ENCODE measurements at places on chromosomes 3 and 15. TPM values are rescaled to one million over a fixed set of nuclear protein-coding genes. Genes with fewer than 3 reads are reported as not detected.

- DNase-seq, result no peak
These were observed 160.0 kb upstream of the TLE3 start for GRCh38 chr15:70257573-70258248.

DNA sequence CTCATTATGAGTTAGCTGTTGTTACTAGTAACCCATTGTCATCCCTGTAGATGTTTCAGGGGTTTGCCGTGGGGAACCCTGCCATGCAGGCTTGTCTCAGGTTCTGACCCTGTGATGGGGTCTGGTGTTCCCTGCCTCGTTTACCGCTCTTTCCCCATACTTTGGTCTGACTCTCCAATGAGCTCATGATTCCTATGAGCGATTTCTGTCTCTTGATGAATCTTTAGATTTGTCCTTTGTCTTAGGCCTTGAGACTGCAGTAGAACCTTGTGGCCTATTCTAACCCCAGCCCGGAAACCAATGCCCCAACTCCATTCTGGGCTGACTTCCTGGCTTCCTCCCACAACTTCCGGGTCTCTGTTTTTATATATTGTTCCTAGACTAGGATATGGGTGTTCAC is 11.3 kb upstream of the IQGAP1 start:
- no peak for DNase-seq

- no peak for DNase-seq
These were observed 51.9 kb downstream of the BBX start for GRCh38 chr3:107574650-107575049.

RPLP1 gene
- polyA plus RNA-seq, result 2,442 TPM

VGLL4 gene
- 32.4 TPM for polyA plus RNA-seq
